ENCODE measurements at places on chromosomes 4 and X.

- DNase-seq = no peak
Observed at GRCh38 chrX:68669871-68670270, 22.4 kb downstream of the STARD8 start.

DNA sequence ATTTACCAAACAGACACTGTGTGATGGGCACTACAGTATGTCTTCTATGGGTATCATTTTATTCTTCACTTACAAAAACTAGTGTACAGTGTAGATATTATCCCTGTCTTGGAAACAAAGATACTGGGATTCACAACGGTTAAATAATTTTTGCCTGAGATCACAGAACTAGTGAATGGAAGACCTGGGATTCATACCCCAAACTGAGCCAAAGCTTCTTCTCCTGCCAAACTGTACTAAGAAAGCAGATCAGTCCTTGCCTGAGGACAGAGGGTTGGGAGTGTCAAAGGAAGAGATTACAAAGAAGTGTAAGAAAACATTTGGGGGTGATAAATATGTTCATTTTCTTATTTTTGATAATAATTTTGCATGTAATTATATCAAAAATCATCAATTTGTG lies 43.1 kb downstream of the PPA2 start:
- DNase-seq = no peak

DNA sequence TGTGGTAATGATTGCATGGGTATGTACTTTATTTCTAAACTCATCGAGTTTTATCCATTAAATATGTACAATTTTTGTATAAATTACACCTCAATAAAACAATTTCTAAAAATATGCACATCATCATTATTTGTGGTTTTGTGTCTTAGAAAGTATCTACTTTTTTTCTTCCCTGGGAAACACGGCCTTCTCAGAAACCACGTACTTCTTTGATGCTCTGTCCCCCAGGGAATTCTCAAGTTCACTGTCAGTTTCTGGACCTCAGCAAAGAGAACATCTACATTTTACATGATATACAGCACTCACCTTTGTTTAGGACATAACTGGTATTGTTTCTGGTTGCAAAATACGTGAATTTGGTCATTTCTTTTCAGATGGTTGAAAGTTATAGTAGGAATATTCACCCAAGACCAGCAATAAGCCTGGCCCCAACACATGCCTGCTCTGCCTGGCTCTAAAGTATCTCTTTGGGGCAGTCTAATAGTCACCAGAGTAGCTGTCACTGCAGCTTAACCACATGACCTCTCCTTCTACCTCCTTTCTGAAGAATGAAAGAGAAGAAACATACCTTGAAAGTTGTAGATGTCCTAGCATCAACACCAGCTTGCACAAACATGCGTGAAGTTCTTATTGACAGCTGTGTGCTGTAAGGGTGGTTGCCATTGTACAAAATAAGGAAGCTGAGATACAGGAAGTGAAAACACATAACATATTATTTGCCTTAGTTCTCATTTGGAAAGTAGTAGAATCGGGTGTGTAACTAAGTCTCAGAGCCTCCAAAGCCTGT lies 48.4 kb upstream of the SPANXN4 start:
- no peak for DNase-seq

DNA sequence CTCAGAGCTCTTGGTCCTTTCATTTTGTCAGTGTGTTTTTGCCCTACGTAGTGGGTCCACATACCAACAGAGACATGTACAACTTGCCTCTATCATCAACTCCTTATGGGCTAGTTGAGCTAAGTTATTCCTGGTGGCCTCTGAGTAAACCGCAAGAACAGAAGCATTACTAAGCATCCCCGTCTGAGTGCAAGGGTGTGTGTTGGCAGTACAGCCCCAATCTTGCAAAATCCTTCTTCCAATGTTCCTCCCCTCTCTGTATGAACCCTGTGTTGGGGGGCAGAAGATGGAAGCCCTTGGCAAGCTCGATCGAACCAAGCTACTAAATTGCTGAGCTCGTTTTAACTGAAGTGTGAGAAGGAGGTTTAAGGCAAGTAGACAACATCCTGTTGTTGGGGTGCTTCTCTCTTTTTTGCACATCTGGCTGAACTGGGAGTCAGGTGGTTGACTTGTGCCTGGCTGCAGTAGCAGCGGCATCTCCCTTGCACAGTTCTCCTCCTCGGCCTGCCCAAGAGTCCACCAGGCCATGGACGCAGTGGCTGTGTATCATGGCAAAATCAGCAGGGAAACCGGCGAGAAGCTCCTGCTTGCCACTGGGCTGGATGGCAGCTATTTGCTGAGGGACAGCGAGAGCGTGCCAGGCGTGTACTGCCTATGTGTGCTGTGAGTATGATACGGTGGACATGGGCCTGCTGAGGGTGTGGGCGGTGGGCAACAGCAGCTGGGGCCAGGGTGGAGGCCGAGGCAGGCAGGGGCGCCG lies at the start of gene SH2D1A:
Gene SH2D1A (plus strand): TSS at position 447 of the 760 bp plus-strand sequence. CDS start 80 bp downstream, at position 527.
- no peak for DNase-seq
